Renal pelvis (tissue), 12 donors: ENCODE measurements at places on chromosomes 1 and 21. TPM values are rescaled to one million over a fixed set of nuclear protein-coding genes. Genes with fewer than 3 reads are reported as not detected.

The KRTAP10-9 gene
- polyA plus RNA-seq, result not detected

The TRAF3IP3 gene
- 1.6 TPM for polyA plus RNA-seq

The ADAMTSL4 gene
- 17.7 TPM for polyA plus RNA-seq

The MFN2 gene
- 70.0 TPM for polyA plus RNA-seq

GRCh38 chr1:89548122-89548857 is 23.7 kb downstream of the LRRC8B start:
- no peak for DNase-seq

The MYOC gene
- 0.28 TPM for polyA plus RNA-seq

The RIPPLY3 gene
- polyA plus RNA-seq, result 2.0 TPM

The RIPK4 gene
- 25.3 TPM for polyA plus RNA-seq

DNA sequence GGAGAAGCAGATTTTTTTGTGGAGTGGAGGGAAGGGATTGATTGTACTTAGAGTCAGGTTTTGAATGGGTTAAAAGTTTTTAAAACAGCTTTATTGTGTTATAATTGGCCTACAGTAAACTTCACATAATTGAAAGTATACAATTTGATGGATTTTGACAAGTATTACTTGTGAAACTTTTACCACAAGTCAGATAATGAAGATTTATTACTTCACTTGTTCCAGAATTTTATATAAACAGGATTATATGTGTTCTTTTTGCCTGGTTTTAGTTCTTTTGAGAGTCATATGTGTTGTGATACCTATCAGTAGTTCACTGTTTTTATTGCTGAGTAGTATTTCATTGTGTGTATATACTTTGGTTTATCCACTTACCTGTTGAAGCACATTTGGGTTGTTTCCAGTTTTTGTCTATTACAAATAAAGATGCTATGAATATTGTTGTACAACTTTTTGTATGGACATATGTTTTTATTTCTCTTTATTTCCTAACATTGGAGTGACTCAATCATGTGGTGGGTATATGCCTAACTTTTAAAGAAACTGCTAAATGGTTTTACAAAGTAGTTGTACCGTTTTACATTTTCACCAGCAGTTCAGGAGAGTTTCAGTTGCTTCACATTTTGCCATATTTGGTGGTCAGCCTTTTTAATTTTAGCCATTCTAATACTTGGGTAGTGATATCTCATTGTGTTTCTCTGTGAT is 71.0 kb downstream of the DYRK1A start:
- no peak for DNase-seq

DNA sequence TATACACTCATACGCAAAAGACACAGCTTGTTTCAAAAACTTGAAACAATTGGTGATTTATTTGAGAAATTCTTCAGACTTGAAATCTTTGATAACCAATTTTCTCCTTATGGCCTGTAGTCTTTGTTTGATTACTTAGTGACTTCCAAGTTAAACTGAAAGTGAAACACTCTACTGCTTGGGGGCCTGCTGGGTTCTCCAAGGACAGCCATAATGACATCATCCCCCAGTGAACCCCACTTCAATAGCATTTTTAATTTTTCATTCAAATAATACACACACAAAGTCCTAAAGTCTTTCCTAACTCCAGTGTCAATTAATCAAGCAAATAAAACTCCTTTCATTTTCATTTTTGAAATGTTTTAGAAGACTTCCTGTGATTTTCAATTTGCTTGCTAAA is 59.2 kb downstream of the KRTAP19-8 start:
- DNase-seq, result no peak

GRCh38 chr1:115233598-115233997 is 104.5 kb downstream of the NGF start:
- no peak for DNase-seq

The OVAAL gene
- not detected for polyA plus RNA-seq

- no peak for DNase-seq
Measured at GRCh38 chr1:178283409-178283808, 189.5 kb downstream of the RASAL2 start.

The LRRIQ3 gene
- polyA plus RNA-seq, result 2.8 TPM

The SOX13 gene
- 58.2 TPM for polyA plus RNA-seq

DNA sequence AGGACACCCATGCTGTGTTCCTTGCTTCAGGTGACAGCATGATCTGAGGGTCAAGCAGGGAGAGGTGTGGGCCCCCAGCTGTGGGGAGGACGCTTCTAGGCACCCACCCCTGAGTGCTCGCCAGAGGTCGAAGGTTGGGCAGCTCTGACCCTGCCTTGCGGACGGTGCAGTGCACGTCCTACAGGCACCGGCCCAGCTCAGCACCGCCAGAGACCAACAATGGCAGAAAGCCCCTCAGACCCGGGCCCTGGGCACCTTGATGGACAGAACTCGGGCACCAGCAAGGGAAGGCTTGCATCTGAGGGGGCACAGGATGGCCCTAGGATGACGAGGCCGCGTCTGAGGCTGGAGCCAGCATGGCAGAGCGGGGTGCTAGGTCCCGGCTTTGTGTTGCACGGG is 24.7 kb downstream of the NADK start:
- DNase-seq, result no peak

The TCP10L gene
- polyA plus RNA-seq, result 2.4 TPM

- no peak for DNase-seq
Measured at GRCh38 chr21:36555199-36555800, 75.4 kb upstream of the CLDN14 start.

The SPRR1A gene
- not detected for polyA plus RNA-seq

The CFH gene
- 20.4 TPM for polyA plus RNA-seq

GRCh38 chr1:55526716-55527115 is 311.6 kb upstream of the USP24 start:
- no peak for DNase-seq

DNA sequence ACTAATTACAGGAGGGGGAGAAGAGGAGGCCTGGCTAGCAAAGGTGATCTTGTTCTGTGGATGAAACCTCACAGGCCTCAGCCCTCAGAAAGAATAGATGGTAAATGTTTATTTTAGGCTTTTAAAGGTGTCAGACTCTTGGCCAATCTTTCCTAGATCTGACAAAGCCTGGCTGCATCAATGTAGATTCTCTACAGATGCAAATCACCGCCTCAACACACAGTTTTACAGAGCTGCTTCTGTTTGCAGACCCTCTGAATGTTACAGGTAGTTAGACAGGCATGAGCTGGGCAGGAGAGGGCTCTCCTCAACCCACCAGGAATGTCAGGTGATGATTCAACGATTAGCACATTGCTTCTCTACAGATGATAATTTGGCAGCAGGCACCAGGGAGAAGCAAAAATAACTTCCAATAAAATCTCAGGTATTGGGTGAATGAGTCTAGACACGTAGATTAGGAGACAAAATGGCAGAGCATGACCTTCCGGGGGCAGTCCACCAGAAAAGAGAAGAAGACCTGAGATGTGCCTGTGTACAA is 105.4 kb upstream of the VANGL1 start:
- no peak for DNase-seq

The ADGRL2 gene
- 148 TPM for polyA plus RNA-seq

The PHLDA3 gene
- 15.7 TPM for polyA plus RNA-seq

- DNase-seq, result no peak
Measured at GRCh38 chr1:215617979-215618378, 50.9 kb downstream of the KCTD3 start.

DNA sequence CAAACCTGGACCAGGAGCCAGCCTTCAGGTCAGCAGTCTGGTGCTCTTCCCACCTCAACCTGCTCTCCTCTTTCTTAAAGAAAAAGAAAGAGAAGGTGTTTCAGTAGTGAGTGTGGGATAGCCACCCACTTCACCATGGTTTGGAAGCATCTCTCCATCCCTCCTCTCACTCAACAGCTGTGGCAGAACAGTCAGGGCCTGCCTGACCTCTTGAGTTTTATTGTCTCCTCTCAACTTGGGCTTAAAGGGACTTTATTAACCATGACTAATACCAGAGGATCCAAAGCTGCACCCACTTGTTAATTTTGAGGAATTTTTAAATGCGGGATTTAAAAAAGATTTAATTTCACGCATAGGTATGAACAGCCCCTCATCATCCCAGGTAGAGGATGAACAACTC is 570 bp upstream of the VASH2 start:
- DNase-seq, result no peak

GRCh38 chr1:172724765-172725613 is 66.1 kb downstream of the FASLG start:
- DNase-seq, result no peak

The CNR2 gene
- 0.14 TPM for polyA plus RNA-seq

DNA sequence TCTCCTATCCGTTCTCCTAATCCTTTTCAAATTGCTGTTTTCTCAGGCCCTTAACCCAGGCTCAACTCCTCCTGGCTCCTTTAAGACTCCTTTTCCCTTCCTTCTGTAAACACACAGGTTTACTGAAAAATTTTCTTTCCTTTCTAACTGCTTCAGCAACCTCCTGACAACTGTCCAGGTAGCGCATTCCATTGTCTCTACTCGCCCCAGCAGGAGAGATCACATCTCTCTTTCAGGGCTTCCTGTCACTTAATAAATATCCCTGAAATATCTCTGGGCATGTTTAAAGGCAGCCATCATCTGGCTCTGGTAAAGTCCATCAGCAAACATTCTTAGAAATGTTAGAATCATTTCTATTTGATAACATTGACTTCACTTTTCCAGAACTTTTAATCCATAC is 211.2 kb upstream of the PTBP2 start:
- no peak for DNase-seq

GRCh38 chr1:66690666-66691381 is 61.4 kb upstream of the DYNLT5 start:
- no peak for DNase-seq

DNA sequence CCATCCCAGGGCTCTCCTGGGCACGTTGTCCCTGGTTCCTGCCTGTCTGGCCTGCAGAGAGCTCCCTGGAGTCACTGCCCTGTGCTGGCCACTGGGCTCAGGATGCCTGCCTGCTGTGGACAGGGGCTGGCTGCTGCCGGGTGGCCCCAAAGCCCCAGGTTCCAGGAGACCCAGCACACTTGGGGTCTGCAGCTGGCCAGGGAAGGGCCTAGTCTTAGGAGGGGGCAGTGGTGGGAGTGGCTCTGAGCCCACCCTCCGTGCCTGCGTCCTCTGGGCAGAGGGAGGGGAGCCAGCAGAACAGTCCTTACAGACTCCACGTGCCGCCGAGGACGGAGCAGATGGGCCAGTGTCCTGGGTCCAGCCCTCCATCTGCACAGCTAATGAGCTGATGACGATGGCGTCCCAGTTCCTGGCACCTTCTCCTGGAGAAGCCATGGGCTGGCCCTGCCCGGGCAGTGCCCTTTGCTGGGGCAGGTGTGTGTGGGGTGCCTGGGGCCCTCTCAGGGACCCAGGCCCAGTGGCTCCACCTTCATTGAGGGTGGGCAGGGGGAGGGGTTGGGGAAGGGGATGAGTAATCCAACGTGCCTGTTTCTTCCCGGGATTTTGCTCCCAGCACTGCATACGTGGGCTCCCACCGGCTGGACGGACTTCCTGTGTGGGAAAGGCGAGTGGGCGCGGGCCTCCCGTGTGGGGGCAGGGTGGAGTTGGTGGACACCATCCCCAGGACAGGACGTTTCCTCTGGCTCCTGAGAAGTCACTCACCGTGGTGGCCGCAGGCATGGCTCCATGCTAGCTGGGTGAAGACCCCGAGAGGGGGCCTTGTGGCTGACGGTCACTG is 6.8 kb upstream of the PLCH2 start:
- no peak for DNase-seq
